ENCODE measurements at places on chromosomes 6 and 20. TPM values are rescaled to one million over a fixed set of nuclear protein-coding genes. Genes with fewer than 3 reads are reported as not detected.

The PROKR2 gene
- not detected for total RNA-seq

The RNF182 gene
- total RNA-seq = 6.9 TPM

The TNFRSF21 gene
- 39.3 TPM for total RNA-seq

The SYNDIG1 gene
- under 0.01 TPM for total RNA-seq

The FOXP4 gene
- total RNA-seq = 4.5 TPM

The SCRT2 gene
- total RNA-seq = not detected

The CLVS2 gene
- not detected for total RNA-seq

The SLC32A1 gene
- total RNA-seq = not detected

The OPRL1 gene
- total RNA-seq = 1.7 TPM

The C6orf52 gene
- total RNA-seq = not detected

The FANCE gene
- 6.5 TPM for total RNA-seq

The NTSR1 gene
- total RNA-seq = under 0.01 TPM

The SLC2A10 gene
- total RNA-seq = 45.4 TPM

The C6orf132 gene
- total RNA-seq = 2.6 TPM

The CDH22 gene
- total RNA-seq = not detected

The AVP gene
- total RNA-seq = not detected

The CDKAL1 gene
- total RNA-seq = 26.8 TPM

The UST gene
- total RNA-seq = 9.0 TPM

The SLC17A2 gene
- total RNA-seq = not detected

The STX11 gene
- total RNA-seq = 0.97 TPM

The PTPRK gene
- total RNA-seq = 82.5 TPM

The TLDC2 gene
- total RNA-seq = 0.32 TPM

The SYNJ2 gene
- total RNA-seq = 53.1 TPM

The FAM217A gene
- total RNA-seq = not detected

The PPIL1 gene
- 55.3 TPM for total RNA-seq

The UBE2J1 gene
- total RNA-seq = 54.4 TPM
